ENCODE measurements at places on chromosomes 6 and 20.

DNA sequence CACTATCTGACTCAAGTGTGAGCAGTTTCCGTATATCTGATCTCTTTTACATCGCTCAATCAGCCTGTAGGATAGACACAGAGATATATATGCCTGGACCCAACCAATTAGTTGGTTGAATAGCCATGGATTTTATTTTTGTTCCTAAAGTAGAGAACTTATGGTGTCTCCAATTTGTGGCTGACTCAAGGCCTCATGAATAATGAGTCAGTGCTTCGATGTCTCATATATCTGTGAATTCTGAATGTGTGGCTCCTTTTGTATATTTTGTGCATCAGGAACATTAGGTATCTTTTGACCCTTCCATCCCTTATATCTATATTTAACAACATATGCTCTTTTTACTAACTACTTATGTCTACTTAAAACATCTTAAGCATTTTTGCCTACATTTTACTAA, 64.5 kb downstream of the OR2B2 start:
- no peak for DNase-seq

GRCh38 chr6:54579011-54579410, 267.6 kb upstream of the FAM83B start:
- DNase-seq, result no peak

DNA sequence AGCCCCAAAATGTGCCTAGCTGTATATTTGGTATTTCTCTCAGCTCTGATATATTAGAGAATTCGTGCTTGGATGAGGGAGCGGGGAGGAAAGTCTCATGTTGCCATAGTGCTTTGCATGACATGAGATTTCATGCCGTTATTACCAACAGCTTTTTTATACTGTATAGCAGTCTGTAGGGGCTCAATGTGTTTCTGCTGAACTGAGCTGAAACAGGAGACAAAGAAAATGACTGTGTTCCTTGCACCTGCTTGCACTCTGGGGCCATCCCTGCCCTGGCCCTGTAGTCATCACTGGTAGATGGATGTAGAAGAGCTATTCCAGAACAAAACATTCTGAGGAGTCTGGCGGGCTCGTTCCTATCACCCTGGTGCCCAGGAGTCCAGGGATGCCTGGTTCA, 128.0 kb upstream of the SASH1 start:
- no peak for DNase-seq

- peak; percentile 19 for DNase-seq
Observed at GRCh38 chr6:162123797-162124196, 603.8 kb downstream of the PRKN start.

DNA sequence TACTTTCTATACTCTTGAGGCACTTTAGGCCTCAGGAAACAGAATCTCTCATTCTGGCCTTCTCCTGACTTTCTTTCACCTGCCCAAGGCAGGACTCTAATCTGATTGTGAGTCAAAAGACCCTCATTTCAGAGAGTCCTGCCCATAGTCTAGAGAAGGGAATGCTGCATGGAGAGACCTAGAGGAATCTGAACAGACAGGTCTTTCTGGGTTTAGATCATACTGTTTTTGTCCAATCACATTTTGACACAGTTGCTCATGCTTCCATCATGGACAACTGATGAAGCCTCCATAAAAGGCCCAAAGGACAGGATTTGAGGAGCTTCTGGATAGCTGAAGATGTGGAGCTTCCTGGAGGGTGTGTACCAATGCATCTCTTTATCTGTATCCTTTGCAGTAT, 48.1 kb upstream of the BTBD3 start:
- DNase-seq, result no peak

GRCh38 chr6:73704260-73704659, 8.3 kb downstream of the CD109 start:
- no peak for DNase-seq

- DNase-seq, result peak; percentile 57
Observed at GRCh38 chr20:16601047-16601446, 27.8 kb upstream of the KIF16B start.

DNA sequence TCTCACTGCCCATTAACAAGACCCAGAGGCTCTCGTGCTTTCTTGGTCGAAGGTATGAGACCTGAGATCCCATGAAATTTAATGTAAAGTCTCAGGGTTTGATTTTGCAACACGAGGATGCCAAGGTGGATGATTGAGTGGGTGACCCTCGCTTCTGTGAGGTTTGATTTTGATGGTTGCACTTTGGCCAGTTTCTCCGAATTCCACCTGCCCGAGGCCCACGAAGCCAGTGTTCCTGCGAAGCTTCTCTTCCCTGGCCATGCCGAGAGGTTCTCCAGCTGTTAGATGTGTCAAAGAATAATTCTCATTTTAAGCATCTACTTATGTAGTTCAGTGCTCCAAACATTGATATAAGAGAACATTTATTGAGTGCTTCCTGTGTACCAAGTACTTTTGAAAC, at the start of gene KIF25:
Gene KIF25, plus strand, starts transcription at position 30 of the 400 bp plus-strand sequence. CDS start 31,915 bp downstream, outside the sequence.
- DNase-seq, result no peak

DNA sequence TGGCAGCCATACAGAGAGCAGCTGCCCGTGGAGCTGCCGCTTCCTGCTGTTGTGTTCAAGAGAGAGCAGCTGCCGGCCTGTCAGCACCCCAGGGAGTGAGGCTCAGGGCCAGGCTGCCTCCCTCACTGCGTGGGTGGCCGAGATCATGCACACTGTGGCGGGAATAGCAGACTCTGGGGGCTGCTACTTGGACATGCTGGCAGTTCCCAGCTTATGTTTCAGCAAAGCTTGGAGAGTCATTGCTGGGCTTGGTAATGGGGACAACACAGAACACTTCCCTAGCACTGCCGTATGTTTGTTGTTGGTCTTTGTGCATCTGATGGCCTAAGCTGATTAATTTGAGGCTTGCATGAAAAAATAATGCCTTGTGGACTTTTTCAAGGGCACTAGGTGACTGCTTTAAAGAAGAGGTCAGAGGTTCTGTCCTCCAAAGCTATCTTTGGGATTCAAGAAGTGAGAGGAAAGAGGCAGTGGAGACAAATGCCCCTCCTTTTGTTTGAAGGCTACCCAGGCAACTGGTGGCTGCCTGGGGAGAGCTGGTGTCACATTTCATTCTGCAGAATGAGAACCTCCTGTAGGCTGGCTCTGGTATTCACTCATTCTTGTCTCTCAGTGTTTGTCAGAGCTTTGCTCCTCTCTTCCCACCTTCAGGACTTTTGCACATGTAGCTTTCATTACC, 18.8 kb downstream of the MRAP2 start:
- DNase-seq, result peak; percentile 73

GRCh38 chr20:36778831-36779655, 5.5 kb upstream of the DSN1 start:
- DNase-seq, result no peak

- DNase-seq, result no peak
Observed at GRCh38 chr20:46118481-46119020, 437 bp downstream of the CD40 start.
